ENCODE measurements at places on chromosomes 16 and 17. TPM values are rescaled to one million over a fixed set of nuclear protein-coding genes. Genes with fewer than 3 reads are reported as not detected.

The EXOC3L1 gene
- total RNA-seq = not detected

DNA sequence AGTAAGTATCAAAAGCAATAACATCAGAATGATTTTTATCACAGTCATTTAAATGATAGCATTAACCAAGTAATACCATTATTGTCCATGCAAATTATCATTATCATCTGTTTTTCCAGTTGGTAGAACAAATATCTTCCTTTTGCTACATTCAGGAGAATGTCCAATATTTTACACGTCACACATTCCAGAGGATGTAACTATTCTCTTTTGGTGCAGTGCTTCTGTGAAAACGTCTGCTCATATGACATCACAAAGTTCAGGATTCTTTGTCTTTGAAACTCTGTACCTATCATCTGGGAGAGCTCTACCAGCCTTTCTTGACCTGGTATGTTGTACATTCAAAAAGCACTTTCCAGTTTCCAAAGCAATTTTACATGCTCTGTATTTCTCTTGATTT is 40.2 kb upstream of the PITPNM3 start:
- DNase-seq = no peak

The ZFP3 gene
- total RNA-seq = 7.5 TPM

- DNase-seq = no peak
These were observed 15.0 kb downstream of the GINS2 start for GRCh38 chr16:85673529-85674417.

The UMOD gene
- not detected for total RNA-seq

DNA sequence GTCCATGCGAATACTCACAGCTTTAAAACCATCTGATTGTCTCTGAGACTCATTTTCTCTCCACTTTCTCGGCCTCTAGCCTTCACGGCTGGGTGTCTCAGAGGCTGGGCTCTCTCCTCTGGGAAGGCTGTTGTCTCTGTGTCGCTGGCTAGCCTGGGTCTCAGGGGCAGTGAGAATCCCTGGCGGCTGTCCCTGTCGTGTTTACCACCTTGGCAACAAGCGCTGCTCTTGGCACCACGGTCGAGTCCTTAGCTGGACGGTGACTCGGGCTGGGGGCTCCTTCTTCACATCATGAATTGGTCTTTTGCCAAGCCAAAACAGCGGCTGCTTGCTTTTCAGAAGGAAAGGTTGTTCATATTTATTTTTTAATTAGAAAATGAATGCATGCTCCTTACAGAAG is 81.1 kb downstream of the MSI2 start:
- no peak for DNase-seq

DNA sequence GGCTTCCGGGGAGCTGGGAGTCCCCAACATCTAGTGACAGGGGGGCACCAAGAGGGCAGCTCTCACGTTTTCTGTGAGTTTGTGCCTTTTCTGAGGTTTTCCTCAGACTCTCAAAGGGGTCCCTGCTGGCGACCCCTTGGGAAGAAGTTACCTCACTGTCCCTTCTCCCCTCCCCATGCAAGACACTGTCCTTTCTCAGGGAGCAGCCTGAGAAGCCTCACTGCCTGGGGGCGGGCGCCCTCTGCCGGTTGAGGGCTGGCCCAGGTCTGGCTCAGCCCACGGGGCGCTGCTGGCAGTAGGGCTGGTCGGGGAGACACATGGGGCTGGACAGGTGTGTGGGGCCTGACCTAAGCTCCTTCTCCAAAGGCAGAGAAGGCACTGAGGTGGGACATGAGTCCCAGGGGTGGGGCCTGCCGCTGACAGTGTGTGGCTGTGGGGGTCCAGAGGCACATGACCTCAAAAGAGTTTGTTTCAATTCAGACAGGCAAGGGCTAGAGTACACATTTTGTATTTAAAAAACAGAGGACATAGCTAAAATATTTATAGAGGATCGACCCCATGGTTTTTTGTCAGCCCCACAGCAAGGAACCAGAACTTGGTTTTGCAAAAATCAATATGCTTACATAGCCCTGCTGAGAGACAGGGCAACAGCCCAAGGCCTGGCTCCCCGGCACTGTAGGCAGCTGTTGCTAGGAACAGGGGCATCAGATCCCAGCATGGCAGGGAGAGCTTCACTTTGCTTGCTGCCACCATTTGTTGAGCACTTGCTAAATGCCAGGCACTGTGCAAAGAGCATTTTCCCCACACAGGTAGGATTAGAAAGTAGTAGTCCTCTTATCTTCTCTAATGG is 18.5 kb upstream of the ALDH3A1 start:
- DNase-seq = peak; percentile 76

The SLC5A10 gene
- not detected for total RNA-seq

GRCh38 chr17:14922411-14922810 is 342.7 kb downstream of the PMP22 start:
- no peak for DNase-seq

DNA sequence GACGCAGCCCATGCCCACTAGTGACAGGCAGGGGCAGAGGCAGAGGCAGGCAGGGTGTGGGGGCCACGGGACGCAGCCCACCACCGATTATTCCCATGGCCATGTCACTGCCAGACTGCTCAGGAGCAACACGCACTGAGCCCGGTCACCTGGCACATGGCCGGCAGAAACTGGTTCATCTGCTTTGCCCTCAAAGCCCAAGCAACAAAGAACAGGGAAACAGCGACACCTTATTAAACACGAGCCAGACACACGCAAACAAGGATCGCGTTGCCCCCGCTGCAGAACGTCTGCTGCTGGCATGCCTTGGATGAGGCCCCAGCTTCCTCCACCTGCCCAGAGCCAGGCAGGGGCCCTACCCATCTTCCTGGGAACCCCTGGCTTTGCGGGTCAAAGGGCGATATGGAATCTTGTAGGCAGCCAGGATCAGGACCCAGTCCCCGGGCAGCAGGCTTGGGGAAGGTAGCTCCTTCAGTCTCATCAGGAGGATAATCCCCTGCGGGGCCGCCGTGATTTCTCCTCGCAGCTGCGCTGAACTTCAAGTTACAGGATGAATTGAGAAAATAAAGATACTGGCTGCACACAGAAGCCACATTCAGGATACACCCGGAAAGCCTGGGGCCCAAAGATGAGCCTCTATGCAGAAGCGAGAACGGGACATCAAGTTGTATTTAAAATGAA is 4.8 kb downstream of the TBC1D16 start:
- DNase-seq = no peak

- DNase-seq = no peak
These were observed 808 bp upstream of the RGS11 start for GRCh38 chr16:276426-277077.

The NAGS gene
- 0.79 TPM for total RNA-seq

The TBC1D3B gene
- 2.4 TPM for total RNA-seq

DNA sequence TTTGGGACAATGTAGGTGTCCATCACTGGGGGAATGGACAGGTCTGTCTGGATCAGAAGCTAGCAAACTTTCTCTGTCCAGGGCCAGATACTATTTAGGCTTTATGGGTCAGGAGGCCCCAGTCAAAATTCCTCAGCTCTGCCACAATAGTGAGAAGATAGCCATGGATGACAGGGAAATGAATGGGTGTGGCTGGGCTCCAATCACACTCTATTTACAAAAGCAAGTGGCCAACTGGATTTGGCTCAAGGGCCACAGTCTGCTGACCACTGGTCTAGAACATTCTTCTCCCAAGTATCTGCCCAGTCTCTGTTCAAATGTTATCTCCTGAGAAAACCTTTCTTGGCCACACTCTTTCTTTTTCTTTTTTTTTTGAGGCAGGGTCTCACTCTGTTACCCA is 339.9 kb downstream of the SOX9 start:
- DNase-seq = no peak

DNA sequence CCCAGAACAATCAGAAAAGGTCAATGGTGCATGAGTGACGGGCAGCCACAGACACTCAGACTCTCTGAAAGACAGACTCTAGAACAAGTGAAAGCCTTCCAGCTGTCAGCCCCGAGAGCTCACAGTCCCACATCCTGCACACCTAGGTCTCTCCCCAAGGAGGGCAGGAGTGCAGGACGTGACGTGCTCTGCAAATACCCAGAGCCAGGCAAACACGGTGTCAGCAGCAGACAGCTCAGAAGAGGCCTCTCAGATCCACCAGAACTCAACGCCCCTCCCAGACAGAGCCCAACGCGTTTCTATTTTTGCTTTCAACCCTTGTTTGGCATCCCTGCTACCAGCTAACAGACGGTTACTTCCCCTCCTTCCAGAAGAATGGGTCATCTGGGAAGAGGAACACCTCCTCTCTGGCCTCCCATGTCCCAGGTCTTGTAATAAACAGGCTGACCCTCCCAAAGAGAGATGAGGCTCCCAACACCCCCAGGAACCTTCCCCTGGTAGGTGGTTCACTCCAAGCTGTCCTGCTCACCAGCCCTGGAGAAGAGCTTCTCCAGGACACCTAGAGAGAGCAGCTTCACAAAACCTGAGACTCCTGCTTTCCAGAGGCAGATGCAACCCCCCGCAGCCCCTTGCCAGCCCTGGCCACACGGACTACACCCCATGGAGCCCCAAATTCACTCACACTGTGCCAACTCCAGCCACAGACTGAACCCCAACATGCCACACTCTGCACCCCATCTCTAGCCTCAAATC is 7.6 kb downstream of the PITPNM3 start:
- peak; percentile 55 for DNase-seq

DNA sequence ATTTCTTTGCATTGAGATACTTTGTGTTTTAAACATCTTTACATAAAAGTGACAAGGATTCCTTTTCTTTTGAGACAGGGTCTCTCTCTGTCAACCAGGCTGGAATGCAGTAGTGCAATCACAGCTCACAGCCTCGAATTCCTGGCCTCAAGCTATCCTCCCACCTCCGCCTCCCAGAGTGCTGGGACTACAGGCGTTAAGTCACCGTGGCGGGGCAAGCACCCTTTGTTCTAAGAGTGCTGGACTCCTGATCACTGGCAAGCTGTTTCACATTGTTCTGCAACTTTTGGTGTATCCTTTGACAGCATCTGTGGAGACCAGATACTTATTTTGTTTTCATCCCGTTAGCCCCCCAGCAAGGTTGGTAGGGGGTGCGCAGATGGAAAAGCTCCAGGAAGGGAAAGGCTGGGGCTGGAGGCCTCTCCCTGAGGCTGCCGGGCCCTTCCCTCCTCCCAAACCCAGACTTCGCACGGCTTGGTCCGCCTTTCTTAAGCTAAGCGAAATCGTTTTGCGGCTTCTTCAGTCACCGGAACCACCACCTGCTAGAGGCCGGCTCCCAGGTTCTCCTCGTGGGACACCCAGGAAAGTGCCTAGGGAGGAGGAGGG is 1.1 kb downstream of the ST6GALNAC2 start:
- DNase-seq = no peak

GRCh38 chr17:46056800-46057304 is 57.8 kb downstream of the STH start:
- DNase-seq = no peak

The KRT32 gene
- not detected for total RNA-seq

DNA sequence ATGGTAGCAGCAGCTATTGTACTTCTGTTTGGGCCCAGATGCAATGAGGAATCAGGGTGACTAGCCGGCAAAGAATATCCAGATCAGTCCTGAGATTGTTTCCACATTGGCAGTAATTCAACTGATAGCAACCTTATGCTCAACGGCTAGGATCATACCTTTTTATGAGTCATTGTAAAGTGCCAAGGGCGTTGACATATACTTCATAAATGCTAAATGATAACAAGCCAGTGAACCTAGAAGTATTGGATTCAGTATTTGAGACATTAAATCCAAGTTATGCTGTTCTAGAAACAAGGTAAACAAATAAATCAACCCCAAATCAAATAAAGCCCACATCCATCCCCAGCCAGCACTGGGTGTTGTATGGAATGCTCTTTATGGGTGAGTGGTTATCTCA is 207.1 kb upstream of the ZFHX3 start:
- no peak for DNase-seq

The ADAD2 gene
- not detected for total RNA-seq

- peak; percentile 81 for DNase-seq
These were observed 655 bp downstream of the HIRIP3 start for GRCh38 chr16:29994600-29995323.

The CRYBA1 gene
- total RNA-seq = not detected

DNA sequence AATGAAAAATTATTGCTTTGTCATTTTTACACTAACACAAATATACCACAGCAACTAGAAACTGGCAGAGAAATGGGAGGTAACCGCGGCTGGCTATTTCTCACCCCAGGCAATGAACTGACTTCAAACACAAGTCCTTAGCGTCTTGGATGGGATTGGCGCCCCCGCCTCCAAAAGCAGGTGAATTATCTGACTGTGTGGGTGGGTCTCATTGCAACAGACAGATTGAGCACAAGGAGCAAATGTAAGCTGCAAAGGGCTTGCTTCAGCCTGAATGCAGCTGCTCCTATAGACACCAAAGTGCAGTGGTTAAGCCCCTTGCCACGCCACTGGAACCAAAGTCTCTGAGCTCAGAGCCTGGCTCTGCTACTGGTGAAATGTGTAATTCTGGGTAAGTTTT is 225.0 kb downstream of the XYLT1 start:
- DNase-seq = no peak

GRCh38 chr17:8117980-8118768 is at the start of gene ALOXE3:
Gene ALOXE3, minus strand, starts transcription at chr17:8118514. Its CDS starts 524 bp downstream, at chr17:8117990.
- no peak for DNase-seq

The AMDHD2 gene
- 45.8 TPM for total RNA-seq

The SLC9A5 gene
- total RNA-seq = 2.0 TPM

- DNase-seq = no peak
These were observed 126.4 kb downstream of the USP22 start for GRCh38 chr17:20916383-20916782.

GRCh38 chr17:57368637-57369336 is 112.5 kb downstream of the MSI2 start:
- DNase-seq = no peak

- DNase-seq = no peak
These were observed 34.2 kb downstream of the BAIAP2 start for GRCh38 chr17:81069135-81069645.

DNA sequence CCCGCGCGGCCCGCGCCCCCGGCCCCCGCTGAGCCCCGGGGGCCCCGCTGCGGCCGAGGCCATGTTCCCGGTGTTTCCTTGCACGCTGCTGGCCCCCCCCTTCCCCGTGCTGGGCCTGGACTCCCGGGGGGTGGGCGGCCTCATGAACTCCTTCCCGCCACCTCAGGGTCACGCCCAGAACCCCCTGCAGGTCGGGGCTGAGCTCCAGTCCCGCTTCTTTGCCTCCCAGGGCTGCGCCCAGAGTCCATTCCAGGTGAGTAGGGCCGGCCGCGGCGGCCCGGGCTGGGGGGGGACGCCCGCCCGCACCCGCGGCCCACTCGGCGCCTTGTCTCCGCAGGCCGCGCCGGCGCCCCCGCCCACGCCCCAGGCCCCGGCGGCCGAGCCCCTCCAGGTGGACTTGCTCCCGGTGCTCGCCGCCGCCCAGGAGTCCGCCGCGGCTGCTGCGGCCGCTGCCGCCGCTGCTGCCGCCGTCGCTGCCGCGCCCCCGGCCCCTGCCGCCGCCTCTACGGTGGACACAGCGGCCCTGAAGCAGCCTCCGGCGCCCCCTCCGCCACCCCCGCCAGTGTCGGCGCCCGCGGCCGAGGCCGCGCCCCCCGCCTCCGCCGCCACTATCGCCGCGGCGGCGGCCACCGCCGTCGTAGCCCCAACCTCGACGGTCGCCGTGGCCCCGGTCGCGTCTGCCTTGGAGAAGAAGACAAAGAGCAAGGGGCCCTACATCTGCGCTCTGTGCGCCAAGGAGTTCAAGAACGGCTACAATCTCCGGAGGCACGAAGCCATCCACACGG is 504 bp downstream of the MAZ start:
- DNase-seq = peak; percentile 64
